Esophagus muscularis mucosa (tissue), 4 donors: ENCODE measurements at places on chromosomes 5 and 9. TPM values are rescaled to one million over a fixed set of nuclear protein-coding genes. Genes with fewer than 3 reads are reported as not detected.

DNA sequence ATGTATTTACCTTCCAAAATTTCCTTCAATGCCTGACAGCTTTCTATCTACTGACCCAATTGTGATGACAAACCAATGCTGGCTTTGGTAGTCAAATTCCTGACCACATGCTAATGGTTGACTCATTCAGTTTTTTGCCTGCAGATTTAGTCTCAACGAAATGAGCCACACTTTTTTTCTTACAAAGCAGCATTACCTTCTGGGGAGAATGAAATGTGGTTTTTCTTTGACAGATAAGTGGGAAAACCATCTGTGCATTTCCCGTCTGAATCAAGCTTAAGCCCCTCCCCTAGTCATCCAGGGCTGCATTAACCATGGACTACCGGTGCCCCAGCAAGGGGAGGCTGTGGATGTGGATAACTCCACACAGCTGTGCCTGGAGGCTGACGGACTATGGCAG, 99.6 kb upstream of the TAF11L2 start:
- H3K4me1 ChIP-seq, result no peaks in the 10 kb centered on the region
- H3K27ac ChIP-seq, result no peak overlapping the region
- peak; percentile 0 for DNase-seq
- H3K4me3 ChIP-seq, result no peak overlapping the region
- H3K27me3 ChIP-seq, result no peaks in the 10 kb centered on the region

The HSPB3 gene
- total RNA-seq, result 115 TPM

The PDLIM7 gene
- total RNA-seq, result 1,085 TPM

DNA sequence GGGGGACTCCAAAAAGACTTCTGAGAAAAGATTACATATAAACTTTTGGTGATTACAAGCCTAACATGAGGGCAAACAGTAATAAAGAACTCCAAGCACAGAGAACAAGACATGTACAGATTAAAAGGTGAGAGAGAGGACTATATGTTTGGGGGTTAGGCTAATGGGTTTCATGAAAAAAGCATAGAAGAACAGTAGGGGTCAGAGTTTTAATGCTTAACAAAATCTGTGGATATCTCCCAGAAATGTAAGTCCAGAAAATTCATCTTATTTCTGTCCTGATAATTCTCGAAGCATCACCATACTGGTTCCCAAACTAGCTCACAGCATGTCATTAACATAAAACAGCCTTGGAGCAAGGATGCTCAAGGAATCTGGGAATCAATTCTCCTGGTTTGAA, 137.2 kb downstream of the ARRDC3 start:
- no peaks in the 10 kb centered on the region for H3K36me3 ChIP-seq
- no peak overlapping the region for H3K4me3 ChIP-seq
- H3K4me1 ChIP-seq, result no peaks in the 10 kb centered on the region
- H3K27me3 ChIP-seq, result no peaks in the 10 kb centered on the region
- no peak for DNase-seq

GRCh38 chr5:97548739-97549080, 365.7 kb upstream of the RIOK2 start:
- no peaks in the 10 kb centered on the region for H3K27me3 ChIP-seq
- H3K36me3 ChIP-seq, result no peaks in the 10 kb centered on the region
- no peak overlapping the region for H3K4me3 ChIP-seq
- H3K27ac ChIP-seq, result no peak overlapping the region
- no peak for DNase-seq

DNA sequence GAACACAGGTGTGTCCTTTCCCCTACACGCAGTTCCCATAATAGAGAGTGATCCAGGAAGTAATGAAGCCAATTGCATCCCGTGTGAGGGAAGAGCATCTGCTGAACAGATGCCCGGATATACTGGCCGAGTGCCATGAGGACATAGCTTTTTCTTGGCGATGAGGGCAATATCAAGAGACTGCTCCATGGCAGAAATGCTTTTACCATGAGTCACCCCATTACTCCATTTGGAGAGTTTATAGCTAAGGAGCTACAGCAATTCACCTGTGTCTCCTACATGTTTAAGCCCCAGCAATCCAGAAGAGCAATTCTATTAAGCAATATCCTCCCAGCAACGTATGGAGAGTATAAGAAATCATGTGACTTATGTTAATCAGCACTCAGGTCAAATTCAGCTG, 222.0 kb upstream of the KLF4 start:
- no peak overlapping the region for H3K4me3 ChIP-seq
- H3K4me1 ChIP-seq, result peaks cover 4% of the 10 kb centered on the region
- no peaks in the 10 kb centered on the region for H3K27me3 ChIP-seq
- no peak overlapping the region for H3K27ac ChIP-seq
- no peaks in the 10 kb centered on the region for H3K36me3 ChIP-seq
